Tracheal epithelial cell (primary cell): ENCODE measurements at places on chromosomes 11 and 22. TPM values are rescaled to one million over a fixed set of nuclear protein-coding genes. Genes with fewer than 3 reads are reported as not detected.

Gene SERHL2
- total RNA-seq: 0.43 and 8.7 TPM in 2 replicates

Gene ARHGAP8
- total RNA-seq: 21.3 and 28.2 TPM in 2 replicates

Gene OR52L1
- total RNA-seq: not detected in 2 replicates

Gene MS4A7
- not detected in 2 replicates for total RNA-seq

Gene MIOX
- 0.72 TPM in 1 of 2 replicates, not detected in the other for total RNA-seq
